Ascending aorta (tissue), 2 donors: ENCODE measurements at places on chromosomes 3 and 15.

DNA sequence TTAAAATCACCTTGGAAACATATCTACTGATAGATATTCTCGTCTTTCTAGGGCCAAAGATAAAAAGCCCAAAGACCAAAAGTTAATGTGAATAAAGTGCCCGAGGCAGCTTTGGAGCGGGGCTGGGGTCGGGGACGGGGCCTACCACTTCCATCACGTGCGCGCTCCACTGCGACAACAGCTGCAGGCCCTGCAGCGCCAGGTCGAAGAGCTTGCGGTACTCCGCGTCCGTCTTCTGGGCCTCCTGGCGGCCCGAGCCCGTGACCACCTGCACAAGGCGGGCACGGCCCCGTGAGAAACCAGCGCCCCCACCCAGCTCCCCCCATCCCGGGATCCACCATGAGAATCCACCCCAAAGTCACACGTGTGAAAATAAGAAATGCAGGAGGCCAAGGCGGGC is 52.4 kb downstream of the CYFIP1 start:
- H3K27me3 ChIP-seq = no peaks in the 10 kb centered on the region
- H3K4me1 ChIP-seq = no peaks in the 10 kb centered on the region
- H3K4me3 ChIP-seq = no peak overlapping the region
- peaks cover 57% of the 10 kb centered on the region for H3K36me3 ChIP-seq

DNA sequence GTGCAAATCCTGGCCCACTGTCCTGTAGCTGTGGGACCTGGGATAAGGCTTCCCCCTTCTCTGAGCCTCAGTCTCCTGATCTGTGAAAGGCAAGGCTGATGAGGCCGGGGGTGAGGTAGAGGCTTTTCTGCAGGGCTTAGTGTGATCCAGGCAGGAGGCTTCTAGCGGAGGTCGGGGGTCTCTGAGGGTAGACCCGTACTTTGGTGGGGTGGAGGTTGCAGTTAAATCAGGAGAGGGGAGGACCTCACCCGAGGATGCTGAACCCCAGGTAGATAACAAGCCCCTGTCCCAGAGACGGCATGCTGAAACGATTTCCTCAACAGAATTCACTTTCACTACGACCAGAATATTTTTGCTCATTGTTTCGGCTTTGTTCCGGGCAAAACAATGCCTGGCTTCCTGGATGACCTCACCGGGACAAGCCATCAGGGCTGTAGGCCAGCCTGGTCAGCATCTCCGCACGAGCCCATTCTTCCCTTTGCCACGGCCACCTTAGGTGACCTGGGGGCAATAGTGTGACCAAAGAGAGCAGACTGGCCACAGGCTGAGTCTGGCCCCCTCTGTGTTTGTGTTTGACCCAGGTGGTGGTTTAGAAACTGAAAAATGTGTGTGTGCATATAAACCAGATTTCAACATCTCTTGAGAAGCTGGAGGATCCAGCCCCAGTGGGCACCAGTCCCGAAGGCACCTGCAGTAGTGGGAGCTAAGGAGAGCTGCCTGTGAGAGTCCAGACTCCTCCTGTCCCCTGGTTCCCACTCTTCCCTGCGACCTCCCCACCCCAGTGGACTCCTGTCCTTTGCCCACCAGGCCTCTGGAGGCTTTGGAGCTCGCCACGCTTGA is 33.0 kb downstream of the SLC6A6 start:
- H3K4me3 ChIP-seq = no peak overlapping the region
- peaks cover 28% of the 10 kb centered on the region for H3K4me1 ChIP-seq
- H3K27me3 ChIP-seq = no peaks in the 10 kb centered on the region
- DNase-seq = no peak
- peak overlapping the region; percentile 82 for H3K27ac ChIP-seq

DNA sequence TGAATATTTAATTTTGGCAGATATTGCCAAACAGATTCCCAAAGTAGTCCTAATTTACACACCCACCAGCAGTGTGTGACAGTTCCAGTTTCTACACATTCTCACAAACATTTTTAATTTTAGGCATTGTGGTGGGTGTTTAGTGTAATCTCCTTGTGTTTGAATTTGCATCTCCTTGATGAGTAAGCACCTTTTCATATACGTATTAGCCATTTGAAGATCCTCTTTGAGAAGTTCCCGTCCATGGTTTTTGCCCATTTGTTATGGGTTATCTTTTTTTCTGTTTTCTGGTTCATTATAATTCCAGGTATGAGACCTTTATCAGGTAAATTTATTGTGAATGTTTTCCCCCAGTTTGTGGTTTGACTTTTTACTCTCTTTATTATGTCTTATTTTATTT is 2.3 kb upstream of the TM4SF19 start:
- H3K36me3 ChIP-seq = no peaks in the 10 kb centered on the region
- no peaks in the 10 kb centered on the region for H3K27me3 ChIP-seq
- no peaks in the 10 kb centered on the region for H3K4me1 ChIP-seq
- H3K4me3 ChIP-seq = no peak overlapping the region

GRCh38 chr3:133138017-133138416 is 99.8 kb downstream of the TMEM108 start:
- H3K4me1 ChIP-seq = no peaks in the 10 kb centered on the region
- H3K36me3 ChIP-seq = no peaks in the 10 kb centered on the region
- no peaks in the 10 kb centered on the region for H3K27me3 ChIP-seq

- no peaks in the 10 kb centered on the region for H3K4me1 ChIP-seq
- no peak for DNase-seq
- no peaks in the 10 kb centered on the region for H3K36me3 ChIP-seq
- H3K27ac ChIP-seq = no peak overlapping the region
Observed at GRCh38 chr15:26985050-26985449, 14.1 kb downstream of the GABRG3 start.

- H3K27me3 ChIP-seq = no peaks in the 10 kb centered on the region
- H3K4me1 ChIP-seq = no peaks in the 10 kb centered on the region
- no peak overlapping the region for H3K27ac ChIP-seq
- no peaks in the 10 kb centered on the region for H3K36me3 ChIP-seq
- no peak for DNase-seq
Observed at GRCh38 chr3:130378677-130379191, 33.3 kb downstream of the COL6A5 start.

DNA sequence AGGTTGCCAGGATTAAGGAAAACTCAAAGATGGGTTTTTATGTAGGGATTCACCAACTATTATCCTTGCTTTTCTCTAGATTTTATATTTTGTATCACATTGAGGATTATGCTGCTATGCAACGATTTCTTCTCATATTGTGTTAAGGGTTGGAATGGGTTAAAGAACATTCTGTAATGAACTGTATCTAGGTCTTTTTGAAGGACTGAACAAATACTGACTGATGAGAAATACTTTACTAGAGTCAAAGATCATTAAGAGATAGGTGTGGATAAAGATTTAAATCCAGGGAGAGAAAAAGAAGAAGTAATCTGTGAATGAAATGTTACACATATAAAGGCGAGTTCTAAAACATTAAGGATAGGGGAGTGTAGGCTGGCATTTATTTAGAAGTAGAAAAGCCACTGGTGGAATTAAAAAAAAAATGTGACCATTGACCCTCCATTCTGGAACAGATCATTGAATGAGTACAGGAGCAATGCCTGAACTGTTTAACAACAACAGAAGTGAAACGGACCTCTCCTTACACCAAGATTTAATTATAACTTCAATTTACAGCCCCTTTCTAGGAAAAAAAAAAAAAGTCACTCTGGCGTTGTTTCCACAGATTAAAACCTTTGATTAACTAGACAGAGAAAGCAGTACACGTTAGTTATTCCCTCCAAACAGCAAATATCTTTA is 39.2 kb downstream of the PROS1 start:
- no peak overlapping the region for H3K4me3 ChIP-seq

GRCh38 chr3:45477041-45477725 is 88.8 kb downstream of the LARS2 start:
- DNase-seq = no peak
- H3K4me3 ChIP-seq = no peak overlapping the region

- no peak for DNase-seq
- H3K4me1 ChIP-seq = peaks cover 5% of the 10 kb centered on the region
- H3K36me3 ChIP-seq = no peaks in the 10 kb centered on the region
- H3K4me3 ChIP-seq = no peak overlapping the region
- no peaks in the 10 kb centered on the region for H3K27me3 ChIP-seq
Observed at GRCh38 chr15:49441816-49442215, 18.8 kb downstream of the FGF7 start.

DNA sequence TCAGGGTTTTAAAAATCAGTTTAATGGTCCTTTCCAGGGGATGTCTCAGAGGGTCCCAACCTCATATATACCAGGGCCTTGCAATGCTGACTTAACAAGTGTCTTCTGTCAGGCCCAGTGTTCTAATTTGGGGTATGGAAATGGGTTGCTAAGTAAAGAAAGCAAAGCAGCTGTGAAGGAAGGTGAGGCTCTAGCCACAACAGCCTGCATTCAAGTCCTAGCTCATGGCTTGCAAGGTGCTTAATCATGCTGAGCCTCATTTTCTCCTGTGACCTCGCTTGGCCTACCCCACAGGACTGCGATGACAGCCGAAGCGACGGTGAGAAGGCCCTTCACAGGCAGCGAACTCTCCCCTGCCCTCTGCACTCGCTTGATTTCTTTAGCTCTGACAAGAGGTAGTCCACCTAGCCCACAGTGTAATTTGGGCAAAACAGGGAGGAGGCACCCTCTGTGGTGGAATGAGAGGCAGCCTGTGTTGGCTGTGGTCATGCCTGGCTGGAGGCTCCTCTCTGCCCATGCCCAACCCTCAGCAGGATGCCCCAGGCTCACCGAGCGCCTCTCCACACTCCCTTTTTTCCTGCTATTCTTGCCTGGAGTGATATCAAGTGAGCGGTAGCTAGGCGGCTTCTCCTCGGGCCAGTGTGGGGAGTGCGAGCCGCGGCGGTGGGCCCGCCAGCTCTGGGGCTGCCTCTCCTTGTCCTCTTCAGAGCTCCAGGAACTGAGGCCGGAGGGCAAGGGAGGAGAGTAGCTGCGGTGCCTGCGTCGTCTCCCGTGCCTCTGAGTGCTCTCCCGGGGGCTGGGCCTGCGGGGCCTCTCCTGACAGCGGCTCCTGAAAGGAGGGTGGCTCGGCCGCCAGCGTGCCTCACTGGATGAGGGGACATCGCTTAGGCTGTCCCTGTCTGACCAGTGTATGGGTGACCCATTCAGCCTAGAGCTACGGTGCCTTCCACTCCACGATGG is 29.2 kb downstream of the ILDR1 start:
- no peaks in the 10 kb centered on the region for H3K4me1 ChIP-seq
- no peaks in the 10 kb centered on the region for H3K27me3 ChIP-seq
- no peak overlapping the region for H3K27ac ChIP-seq
- H3K4me3 ChIP-seq = no peak overlapping the region
- no peaks in the 10 kb centered on the region for H3K36me3 ChIP-seq
- DNase-seq = no peak
